LHCN-M2 (cell line): ENCODE measurements at places on chromosomes 2 and 18.

DNA sequence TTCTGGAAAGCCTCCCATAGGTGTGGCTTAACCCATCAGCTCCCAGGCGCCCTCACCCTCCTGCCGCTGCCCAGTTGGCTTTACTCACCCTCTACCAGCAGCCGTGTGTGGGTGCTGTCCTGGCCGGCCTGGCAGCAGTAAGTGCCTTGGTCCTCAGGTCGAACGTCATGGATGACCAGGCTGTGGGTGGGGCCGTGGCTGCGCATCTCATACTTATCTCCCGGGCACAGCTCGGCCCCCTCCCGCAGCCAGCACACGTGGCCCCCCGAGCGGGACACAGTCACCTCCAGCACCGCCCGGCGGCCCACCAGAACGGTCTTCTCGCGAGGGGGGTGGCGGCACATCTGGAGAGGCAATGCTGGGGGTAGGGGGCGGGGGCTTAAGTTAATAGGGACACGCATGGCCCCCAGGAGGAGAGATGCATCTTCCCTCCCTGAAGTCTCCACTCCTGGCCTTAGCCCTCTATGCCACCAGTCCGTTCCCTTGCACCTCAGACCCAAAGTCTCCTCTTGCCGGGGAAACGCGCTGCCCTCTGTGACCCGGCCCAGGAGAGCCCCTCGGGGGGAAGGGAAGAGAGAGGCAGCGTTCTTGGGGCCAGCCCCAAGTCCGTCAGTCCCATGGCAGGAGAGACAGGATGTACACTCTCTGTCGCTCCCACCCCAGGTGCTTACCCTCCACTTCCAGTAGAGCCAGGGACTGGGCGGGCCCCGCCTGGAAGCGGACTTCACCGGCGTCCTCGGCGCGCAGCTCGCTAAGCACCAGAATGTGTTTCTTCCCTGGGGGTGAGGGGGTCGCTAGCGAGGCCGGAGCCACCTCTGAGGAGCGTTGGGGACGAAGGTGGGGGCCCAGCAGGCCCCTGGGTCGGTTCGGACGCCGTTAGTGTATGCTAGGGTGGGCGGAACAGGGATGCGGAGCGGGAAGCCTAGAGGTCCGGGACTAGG, 7.9 kb downstream of the TMEM198 start:
- DNase-seq = peak; percentile 66

GRCh38 chr2:146079216-146079615, 1559.3 kb upstream of the ZEB2 start:
- DNase-seq = no peak

DNA sequence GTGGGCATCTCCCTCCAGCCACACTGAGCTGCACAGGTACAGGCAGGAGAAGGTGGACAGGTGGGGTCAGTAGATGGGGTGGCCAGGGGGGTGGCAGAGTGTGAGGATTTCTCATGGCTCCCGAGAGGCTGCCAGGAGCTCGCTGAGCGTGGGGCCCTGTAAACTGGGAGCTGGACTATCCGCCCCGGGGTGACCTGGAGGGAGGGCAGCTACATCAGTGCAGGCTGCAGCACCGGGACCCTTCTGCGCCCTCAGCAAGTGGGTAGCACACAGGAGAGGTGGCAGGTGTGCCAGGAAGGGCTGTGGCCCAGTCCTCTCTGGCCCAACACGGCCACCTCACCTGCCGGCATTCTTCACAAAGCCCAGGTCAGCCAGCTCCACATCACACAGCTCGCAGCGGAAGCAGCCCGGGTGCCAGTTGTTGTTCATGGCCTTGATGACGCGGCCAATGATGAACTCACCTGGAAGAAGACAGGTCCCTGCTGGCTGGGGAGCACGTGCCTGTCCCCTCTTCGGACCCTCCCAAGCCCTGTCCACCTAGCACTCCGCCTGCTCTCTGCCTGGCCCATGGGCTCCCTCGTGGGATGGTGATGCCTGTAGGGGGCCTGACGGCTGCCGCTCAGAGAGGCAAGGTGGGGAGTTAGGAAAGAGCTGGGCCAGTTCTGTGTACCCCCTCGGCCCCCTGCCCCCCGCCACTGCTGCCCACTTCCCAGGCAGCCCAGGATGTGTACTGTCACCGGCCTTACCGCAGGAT, 8.3 kb downstream of the GPR17 start:
- no peak for DNase-seq

- no peak for DNase-seq
These were observed 260.9 kb upstream of the ATP5MC3 start for GRCh38 chr2:175442441-175442840.

- no peak for DNase-seq
These were observed 3.4 kb upstream of the MAP4K4 start for GRCh38 chr2:101693991-101694588.

DNA sequence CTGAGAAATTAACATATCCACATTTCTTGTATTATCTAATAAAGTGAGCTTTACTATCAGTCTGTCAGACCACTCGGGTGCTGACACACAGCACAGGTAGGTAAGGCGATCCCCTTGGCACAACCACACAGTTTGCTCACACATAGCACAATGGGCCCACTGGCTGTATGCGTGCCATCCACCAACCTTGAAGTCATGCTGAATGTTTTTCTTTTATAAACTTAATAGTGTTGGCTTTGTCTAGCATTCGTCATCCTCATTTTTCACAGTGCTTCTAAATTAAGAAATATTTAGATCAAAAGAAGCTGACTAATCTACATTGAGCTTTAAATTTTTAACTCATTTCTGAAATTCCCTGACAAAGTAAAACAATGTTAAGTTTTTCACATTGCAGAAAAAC, 50.0 kb upstream of the PAPOLG start:
- DNase-seq = peak; percentile 6

DNA sequence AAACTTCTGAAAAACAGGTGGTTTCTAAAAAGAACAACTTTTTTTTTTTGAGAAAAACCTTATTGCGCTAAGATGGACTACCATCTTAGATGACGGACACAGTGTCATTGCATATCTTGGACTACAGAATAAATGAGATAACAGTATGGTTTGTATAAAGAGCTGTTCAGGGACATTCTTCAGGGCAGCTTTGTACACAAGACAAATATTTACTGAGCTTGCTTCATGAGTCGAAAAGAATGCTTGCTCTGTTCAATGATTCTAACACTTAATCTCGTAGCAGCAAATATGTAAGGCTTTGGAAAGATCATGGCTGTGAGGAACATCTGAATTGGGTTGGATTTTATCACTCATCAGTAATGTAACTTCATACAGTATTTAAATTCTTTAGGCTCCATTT, 282.5 kb upstream of the CWC22 start:
- no peak for DNase-seq

GRCh38 chr18:74196220-74197119, 48.1 kb downstream of the TIMM21 start:
- peak; percentile 49 for DNase-seq

DNA sequence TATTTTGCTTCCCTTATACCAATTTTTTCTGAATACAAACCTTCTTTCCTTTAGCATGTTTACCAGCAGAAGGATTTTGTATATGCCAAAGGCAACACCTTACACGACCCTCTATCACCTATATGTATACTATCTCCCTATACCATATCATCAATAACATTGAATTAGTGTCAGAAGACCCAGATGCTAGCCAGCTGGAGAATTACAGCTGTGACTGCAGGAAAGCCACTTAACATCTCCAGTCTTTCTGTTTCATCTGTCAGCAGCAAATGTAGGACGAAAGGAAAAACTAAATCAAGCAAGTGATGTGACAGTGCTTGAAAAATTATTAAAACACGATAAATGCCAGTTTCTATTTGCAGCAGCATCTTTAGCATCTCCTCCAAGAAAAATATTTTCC, 193.7 kb downstream of the STK39 start:
- DNase-seq = no peak

GRCh38 chr2:137862651-137863050, 101.6 kb upstream of the HNMT start:
- no peak for DNase-seq

DNA sequence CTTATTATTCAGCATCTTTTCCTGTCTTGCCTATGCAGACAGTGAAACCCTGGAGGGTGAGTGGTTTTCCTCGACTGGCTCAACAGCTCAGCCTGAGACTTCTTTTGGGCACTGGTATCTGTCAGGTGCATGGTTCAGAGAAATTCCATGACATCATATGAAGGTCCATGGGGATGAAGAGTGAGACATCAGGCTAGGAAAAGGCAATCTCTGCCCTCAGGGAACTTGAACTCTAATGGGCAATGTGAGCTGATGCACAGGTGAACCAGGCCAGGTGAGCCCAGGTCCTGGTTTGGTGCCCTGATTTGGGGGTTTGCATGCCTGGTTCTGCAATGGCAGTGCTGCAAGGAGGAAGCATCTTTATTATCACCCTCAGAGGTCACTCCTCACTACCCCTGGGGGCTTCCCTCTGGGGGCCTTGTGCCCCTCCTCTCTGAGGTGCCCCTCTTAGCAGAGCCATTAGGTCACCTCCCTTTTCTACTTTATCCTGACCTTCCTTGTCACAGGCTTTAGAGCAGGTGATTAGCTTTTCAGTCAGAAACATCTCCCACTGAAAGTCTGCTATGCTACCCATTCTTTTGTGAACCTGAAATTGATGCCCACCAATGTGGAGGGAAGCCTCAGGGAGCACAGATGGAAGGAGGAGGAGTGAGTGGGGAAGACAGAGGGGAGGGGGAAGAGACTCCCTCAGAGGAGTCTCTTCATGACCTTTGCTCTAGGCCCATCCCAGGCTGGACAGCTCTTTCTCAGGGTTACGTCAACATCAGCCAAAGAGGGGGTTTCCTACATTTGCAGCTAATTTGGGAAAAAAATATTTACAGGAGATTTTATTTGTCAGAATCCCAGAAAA, 47.3 kb downstream of the MERTK start:
- DNase-seq = no peak

GRCh38 chr2:36387258-36387916, 31.8 kb downstream of the CRIM1 start:
- peak; percentile 75 for DNase-seq

DNA sequence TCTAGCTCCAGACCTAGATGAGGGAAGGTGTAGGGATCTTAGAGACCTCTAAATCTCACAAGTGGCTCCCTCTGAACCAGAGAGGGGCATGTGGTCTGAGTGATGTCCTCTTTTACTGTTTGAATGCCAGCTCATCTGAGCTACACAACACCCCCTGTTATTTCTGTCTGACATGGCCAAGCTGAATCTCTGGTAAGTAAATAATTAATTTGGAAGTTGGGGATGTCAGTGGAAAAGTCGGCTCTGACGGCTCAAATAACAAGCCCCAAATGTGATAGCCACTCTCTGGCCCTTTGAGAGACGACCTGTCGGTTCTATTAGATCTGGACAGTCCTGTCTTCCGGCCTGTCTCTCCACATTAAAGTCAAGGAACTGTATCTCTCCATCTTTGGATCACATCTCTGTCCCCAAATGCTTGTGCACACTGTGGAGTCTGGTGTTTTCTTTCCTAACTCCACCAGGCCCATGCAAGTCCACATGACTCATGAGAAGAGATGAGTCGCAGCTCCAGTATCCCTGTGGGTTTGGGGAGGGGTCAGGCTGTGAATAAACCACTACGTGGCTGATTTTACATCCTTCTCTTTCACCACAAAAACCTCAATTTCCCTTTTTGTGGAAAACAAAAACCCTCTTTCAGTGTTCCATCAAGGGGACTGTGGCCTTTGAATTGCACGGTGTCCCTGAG, 52.5 kb downstream of the SETBP1 start:
- peak; percentile 91 for DNase-seq

GRCh38 chr2:163601377-163601776, 134.4 kb downstream of the FIGN start:
- no peak for DNase-seq

- no peak for DNase-seq
These were observed 136.0 kb upstream of the GCFC2 start for GRCh38 chr2:75846683-75847190.

- no peak for DNase-seq
These were observed 17.8 kb downstream of the DDX18 start for GRCh38 chr2:117832332-117832731.

- DNase-seq = peak; percentile 53
These were observed 60.3 kb downstream of the PIAS2 start for GRCh38 chr18:46856973-46857372.

- peak; percentile 95 for DNase-seq
These were observed 208.1 kb downstream of the VAPA start for GRCh38 chr18:10121786-10122515.

GRCh38 chr18:48597671-48598070, 58.8 kb downstream of the CTIF start:
- DNase-seq = no peak

DNA sequence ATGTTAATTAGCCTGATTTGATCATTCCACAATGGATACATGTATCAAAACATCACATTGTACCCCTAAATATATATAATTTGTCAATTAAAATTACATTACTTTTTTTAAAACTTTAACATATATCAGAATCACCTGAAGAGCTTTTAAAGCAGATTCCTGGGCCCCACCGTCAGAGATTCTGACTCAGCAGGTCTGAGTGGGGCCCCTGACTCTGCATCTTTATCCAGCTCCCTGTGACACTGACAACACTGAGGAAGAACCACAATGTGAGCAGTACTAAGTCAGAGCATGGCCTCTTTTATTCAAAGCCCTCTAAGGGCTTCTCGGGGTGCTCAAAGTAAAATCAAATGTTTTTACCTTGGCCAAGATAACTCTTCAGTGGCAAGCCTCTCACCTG, 9.7 kb downstream of the KIDINS220 start:
- DNase-seq = no peak

GRCh38 chr2:162123806-162124758, 28.0 kb downstream of the GCG start:
- peak; percentile 64 for DNase-seq

DNA sequence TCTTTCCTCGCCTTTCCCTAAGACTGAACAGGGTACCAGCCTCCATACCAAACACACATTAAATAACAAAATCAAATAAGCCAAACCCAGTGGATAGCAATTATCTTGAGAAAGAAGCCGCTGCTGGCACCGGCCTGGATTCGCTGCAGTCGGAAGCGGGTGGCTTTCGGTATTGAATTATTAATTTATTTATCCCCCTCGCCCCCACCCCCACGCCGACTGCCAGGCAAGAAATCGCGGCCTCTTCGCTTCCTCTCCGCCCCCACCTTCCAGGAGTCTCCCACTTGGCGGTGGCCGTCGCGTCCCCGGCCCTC, 370 bp upstream of the ZNF804A start:
- no peak for DNase-seq
